ENCODE measurements at places on chromosomes 11 and 22. TPM values are rescaled to one million over a fixed set of nuclear protein-coding genes. Genes with fewer than 3 reads are reported as not detected.

ADM2 gene
- 5.2 TPM for total RNA-seq

- no peak overlapping the region for H3K27ac ChIP-seq
- peaks cover 27% of the 10 kb centered on the region for H3K4me1 ChIP-seq
- H3K4me3 ChIP-seq, result no peak overlapping the region
- no peaks in the 10 kb centered on the region for H3K27me3 ChIP-seq
- H3K36me3 ChIP-seq, result no peaks in the 10 kb centered on the region
- no peak for DNase-seq
These were observed 2.7 kb upstream of the VPS37C start for GRCh38 chr11:61163714-61164605.

GRCh38 chr22:37157516-37158285 lies 8.0 kb upstream of the IL2RB start:
- no peaks in the 10 kb centered on the region for H3K4me1 ChIP-seq
- no peaks in the 10 kb centered on the region for H3K36me3 ChIP-seq
- DNase-seq, result no peak
- H3K4me3 ChIP-seq, result no peak overlapping the region
- H3K27me3 ChIP-seq, result no peaks in the 10 kb centered on the region
- H3K27ac ChIP-seq, result no peak overlapping the region

DAGLA gene
- total RNA-seq, result 1.7 TPM

PDGFB gene
- 3.9 TPM for total RNA-seq

GRCh38 chr11:2151500-2152257 lies 9.3 kb downstream of the INS start:
- no peaks in the 10 kb centered on the region for H3K36me3 ChIP-seq
- DNase-seq, result peak; percentile 79
- peaks cover 5% of the 10 kb centered on the region for H3K27me3 ChIP-seq
- no peak overlapping the region for H3K27ac ChIP-seq
- no peaks in the 10 kb centered on the region for H3K4me1 ChIP-seq

GRCh38 chr22:49331878-49332277 lies 495.8 kb downstream of the BRD1 start:
- no peak overlapping the region for H3K4me3 ChIP-seq
- no peak for DNase-seq
- no peaks in the 10 kb centered on the region for H3K27me3 ChIP-seq
- no peak overlapping the region for H3K27ac ChIP-seq
- no peaks in the 10 kb centered on the region for H3K4me1 ChIP-seq
- H3K36me3 ChIP-seq, result no peaks in the 10 kb centered on the region

- H3K27me3 ChIP-seq, result no peaks in the 10 kb centered on the region
- no peaks in the 10 kb centered on the region for H3K36me3 ChIP-seq
- no peak overlapping the region for H3K27ac ChIP-seq
- no peaks in the 10 kb centered on the region for H3K4me1 ChIP-seq
These were observed 298.0 kb upstream of the PLET1 start for GRCh38 chr11:112558691-112559090.

- H3K27me3 ChIP-seq, result no peaks in the 10 kb centered on the region
- no peaks in the 10 kb centered on the region for H3K36me3 ChIP-seq
- no peak overlapping the region for H3K4me3 ChIP-seq
- DNase-seq, result no peak
- H3K27ac ChIP-seq, result no peak overlapping the region
These were observed 8.1 kb downstream of the ARHGAP8 start for GRCh38 chr22:44760476-44760875.

GRCh38 chr11:34349882-34350281 lies 7.9 kb downstream of the ABTB2 start:
- H3K4me1 ChIP-seq, result peaks cover 22% of the 10 kb centered on the region
- no peak overlapping the region for H3K4me3 ChIP-seq
- H3K36me3 ChIP-seq, result no peaks in the 10 kb centered on the region
- H3K27ac ChIP-seq, result no peak overlapping the region
- DNase-seq, result no peak

MUC2 gene
- not detected for total RNA-seq

- peaks cover 10% of the 10 kb centered on the region for H3K4me1 ChIP-seq
- peak overlapping the region; percentile 32 for H3K4me3 ChIP-seq
- peaks cover 3% of the 10 kb centered on the region for H3K36me3 ChIP-seq
These were observed 787 bp downstream of the SMDT1 start for GRCh38 chr22:42080287-42080686.

ARL2 gene
- 76.6 TPM for total RNA-seq

DNA sequence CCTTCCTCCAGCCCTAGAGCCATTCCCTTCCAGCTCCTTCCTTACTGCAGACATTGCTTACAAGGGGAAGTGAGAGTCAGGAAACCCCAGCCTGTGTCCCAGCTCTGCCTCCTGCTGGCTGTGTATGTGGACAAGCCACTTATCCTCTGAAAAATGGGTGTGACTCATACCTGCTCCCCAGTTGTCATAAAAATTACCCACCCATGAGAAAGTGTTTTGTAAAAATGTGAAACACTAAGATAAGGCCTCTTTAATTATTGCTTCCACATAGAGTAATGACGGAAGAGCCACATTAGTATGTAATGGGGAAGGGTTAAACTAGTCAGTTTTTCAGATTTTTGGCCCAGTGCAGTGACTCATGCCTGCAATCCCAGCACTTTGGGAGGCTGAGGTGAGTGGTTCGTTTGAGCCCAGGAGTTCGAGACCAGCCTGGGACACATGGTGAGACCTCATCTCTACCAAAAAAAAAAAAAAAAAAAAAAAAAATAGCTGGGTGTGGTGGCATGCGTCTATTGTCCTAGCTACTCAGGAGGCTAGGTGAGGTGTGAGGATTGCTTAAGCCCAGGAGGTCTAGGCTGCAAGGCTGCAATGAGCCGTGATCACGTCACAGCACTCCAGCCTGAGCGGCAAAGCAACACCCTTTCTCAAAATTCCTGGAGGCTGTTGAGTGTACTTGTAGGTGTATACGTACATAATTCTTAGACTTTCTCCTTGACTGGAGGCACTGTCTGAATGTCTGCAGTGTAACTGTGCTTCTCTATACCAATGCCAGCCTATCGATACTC lies 84.9 kb downstream of the CTTN start:
- H3K27me3 ChIP-seq, result no peaks in the 10 kb centered on the region
- peaks cover 6% of the 10 kb centered on the region for H3K4me1 ChIP-seq
- H3K36me3 ChIP-seq, result no peaks in the 10 kb centered on the region
- H3K4me3 ChIP-seq, result no peak overlapping the region
- no peak overlapping the region for H3K27ac ChIP-seq
- DNase-seq, result peak; percentile 30

ROBO3 gene
- 12.6 TPM for total RNA-seq

DNA sequence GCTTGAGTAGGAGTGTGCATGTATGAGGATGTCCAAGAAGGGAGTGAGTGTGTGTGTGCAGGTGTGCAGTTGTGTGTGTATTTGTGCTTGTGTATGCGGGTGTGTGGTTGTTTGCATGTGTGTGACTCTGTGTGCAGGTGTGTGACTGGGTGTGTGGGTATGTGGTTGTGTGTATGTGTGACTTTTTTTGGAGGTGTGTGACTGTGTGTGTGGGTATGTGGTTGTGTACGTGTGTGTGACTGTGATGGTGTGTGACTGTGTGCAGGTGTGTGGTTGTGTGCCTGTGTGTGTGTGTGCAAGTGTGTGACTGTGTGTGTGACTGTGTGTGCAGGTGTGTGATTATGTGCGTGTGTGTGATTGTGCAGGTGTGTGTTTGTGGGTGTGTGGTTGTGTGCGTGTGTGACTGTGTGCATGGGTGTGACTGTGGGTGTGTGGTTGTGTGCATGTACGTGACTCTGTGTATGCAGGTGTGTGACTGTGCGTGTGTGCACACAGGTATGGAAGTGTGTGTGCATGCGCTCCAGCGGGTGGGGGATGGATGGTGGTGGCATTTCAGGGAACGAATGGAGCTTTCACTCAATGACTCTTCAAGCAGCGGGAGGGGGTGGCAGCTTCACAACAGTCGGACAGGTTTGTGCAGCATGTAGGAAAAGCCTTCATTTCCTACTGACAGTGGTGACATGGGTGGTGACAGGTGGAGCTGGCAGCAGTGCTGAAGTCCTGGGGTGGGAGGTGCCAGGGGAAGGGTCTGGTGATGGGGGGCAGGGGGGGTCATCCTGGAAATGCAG lies 47.6 kb downstream of the CACNA1I start:
- no peaks in the 10 kb centered on the region for H3K36me3 ChIP-seq
- H3K27ac ChIP-seq, result no peak overlapping the region
- H3K4me3 ChIP-seq, result no peak overlapping the region
- no peaks in the 10 kb centered on the region for H3K4me1 ChIP-seq

GRCh38 chr11:20367313-20367948 lies 3.9 kb downstream of the HTATIP2 start:
- no peak overlapping the region for H3K4me3 ChIP-seq
- H3K4me1 ChIP-seq, result peaks cover 55% of the 10 kb centered on the region
- H3K27me3 ChIP-seq, result no peaks in the 10 kb centered on the region
- H3K27ac ChIP-seq, result peak overlapping the region; percentile 80
- peak; percentile 45 for DNase-seq

PRR5L gene
- 4.7 TPM for total RNA-seq

SLC22A12 gene
- total RNA-seq, result not detected

DNA sequence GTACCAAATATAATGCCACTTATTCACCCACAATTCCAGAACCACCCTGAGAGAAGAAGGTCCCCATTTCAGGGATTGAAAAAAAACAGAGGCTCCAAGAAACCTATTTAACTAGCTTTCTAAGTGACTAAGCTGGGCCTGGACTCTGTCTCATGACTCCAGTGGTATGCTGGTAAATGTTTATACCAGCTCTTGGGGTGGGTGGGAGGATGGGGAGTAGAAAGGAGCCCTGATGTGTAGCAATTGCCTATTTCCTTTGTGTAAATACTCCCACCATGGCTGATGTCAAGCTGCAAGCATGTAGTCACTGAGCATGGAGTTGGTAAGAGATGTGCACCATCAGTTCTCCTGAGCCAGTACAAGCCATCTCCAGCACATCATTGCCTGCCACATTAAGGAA lies 2.8 kb downstream of the PRG3 start:
- H3K27me3 ChIP-seq, result no peaks in the 10 kb centered on the region
- H3K36me3 ChIP-seq, result no peaks in the 10 kb centered on the region
- no peak overlapping the region for H3K27ac ChIP-seq
- H3K4me3 ChIP-seq, result no peak overlapping the region
- DNase-seq, result no peak

CBLIF gene
- total RNA-seq, result not detected

DNA sequence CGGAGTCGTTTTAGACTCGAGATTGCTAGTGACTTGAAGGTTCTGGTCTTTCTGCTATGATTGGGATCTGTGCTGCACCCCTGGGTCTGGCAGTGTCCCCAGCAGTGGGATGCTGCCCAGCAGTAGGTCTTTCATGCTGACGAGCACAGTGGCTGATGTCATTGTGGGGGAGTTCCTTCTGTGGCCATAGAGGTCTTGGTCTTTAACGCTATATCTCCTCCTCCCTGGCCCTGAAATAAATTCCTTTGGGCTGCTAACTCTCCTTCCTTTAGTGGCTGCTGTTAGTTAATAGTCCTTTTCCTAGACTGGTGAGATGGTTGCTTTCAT lies 136.3 kb downstream of the TEAD1 start:
- H3K4me3 ChIP-seq, result no peak overlapping the region
- no peak overlapping the region for H3K27ac ChIP-seq
- no peaks in the 10 kb centered on the region for H3K36me3 ChIP-seq
- DNase-seq, result no peak

GRCh38 chr11:76164081-76164480 lies 42.2 kb downstream of the WNT11 start:
- H3K4me1 ChIP-seq, result peaks cover 9% of the 10 kb centered on the region
- H3K4me3 ChIP-seq, result no peak overlapping the region
- DNase-seq, result no peak
- no peaks in the 10 kb centered on the region for H3K36me3 ChIP-seq
- H3K27me3 ChIP-seq, result no peaks in the 10 kb centered on the region

DNA sequence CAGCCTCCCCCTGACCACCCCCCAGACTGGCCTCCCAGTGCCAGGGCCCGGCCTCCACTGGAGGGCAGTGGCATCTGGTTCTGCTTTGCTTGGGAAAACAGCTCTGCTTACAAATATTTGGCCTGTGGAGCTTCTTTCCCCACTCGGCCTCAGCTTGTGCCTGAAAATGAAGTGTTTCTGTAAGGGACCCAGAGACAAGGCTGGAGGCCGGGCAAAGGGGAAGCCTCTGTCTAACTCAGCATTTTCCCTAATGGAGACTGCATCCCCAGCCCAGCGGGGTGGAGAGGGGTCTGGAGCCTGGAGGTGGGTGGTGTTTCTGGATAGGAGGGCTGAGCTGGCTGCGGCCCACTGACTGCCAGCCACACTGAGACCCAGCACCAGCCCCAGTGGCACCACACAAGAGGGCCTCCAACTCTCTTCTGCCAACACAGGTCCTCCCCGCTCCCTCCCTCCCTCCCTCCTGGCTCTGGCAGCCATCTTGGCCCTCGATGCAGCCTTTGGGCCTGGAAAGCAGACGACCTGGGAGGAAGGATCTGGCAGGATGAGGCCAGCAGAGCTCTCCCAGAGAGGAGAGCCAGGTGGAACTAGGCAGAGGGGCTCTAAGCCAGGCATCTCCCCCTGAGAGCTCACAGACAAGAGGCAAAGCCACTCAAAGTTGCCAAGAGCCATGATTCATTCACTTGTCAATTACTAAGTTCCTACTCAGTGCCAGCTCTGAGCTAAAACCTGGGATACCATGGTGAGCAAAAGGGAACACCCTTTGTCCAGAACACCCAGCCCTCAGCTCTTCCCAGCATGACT lies 77.1 kb upstream of the CD82 start:
- no peak overlapping the region for H3K4me3 ChIP-seq
- H3K27me3 ChIP-seq, result no peaks in the 10 kb centered on the region
- peaks cover 10% of the 10 kb centered on the region for H3K4me1 ChIP-seq
- DNase-seq, result no peak
- H3K36me3 ChIP-seq, result no peaks in the 10 kb centered on the region

GRCh38 chr11:64694821-64695365 lies 28.1 kb downstream of the NRXN2 start:
- no peaks in the 10 kb centered on the region for H3K4me1 ChIP-seq
- H3K27ac ChIP-seq, result no peak overlapping the region
- no peaks in the 10 kb centered on the region for H3K36me3 ChIP-seq
- no peaks in the 10 kb centered on the region for H3K27me3 ChIP-seq
- H3K4me3 ChIP-seq, result no peak overlapping the region

DNA sequence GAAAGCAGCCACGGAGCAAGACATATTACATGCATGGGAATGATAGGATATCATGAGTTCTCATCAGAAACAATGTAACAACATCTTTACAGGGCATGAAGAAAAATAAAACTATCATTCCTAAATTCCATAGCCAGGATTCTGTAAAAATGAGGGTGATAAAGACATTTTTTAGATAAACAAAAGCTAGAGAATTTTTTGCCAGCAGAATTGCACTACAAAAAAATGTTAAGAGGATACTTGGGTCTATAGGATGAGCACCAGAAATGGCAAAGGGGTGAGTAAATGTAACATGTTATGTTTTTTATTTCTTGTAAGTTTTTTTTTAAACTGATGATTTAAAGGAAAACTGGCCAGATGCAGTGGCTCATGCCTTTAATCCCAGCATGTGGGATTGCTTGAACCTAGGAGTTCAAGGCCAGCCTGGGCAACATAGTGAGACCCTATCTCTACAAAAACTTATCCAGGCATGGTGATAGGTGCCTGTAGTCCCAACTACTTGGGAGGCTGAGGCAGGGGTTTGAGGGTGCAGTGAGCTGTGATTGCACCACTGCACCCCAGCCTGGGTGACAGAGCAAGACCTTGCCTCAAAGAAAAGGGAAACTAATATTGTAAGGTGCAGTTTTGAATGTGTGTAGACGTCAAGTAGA lies 33.2 kb downstream of the TBX1 start:
- H3K27ac ChIP-seq, result no peak overlapping the region
- H3K36me3 ChIP-seq, result no peaks in the 10 kb centered on the region
- no peak overlapping the region for H3K4me3 ChIP-seq
- no peaks in the 10 kb centered on the region for H3K4me1 ChIP-seq

TSPAN32 gene
- total RNA-seq, result not detected

GRCh38 chr22:28799606-28800307 lies 612 bp downstream of the XBP1 start:
- peak; percentile 79 for DNase-seq
- H3K27ac ChIP-seq, result peak overlapping the region; percentile 99
- H3K4me3 ChIP-seq, result peak overlapping the region; percentile 54
- no peaks in the 10 kb centered on the region for H3K27me3 ChIP-seq
- peaks cover 41% of the 10 kb centered on the region for H3K4me1 ChIP-seq
- H3K36me3 ChIP-seq, result peaks cover 46% of the 10 kb centered on the region

Measured in thyroid gland (tissue), 4 donors.